ENCODE measurements at places on chromosomes 3 and 15.

- no peak for DNase-seq
These were observed 28.4 kb downstream of the TMEM40 start for GRCh38 chr3:12730506-12731242.

DNA sequence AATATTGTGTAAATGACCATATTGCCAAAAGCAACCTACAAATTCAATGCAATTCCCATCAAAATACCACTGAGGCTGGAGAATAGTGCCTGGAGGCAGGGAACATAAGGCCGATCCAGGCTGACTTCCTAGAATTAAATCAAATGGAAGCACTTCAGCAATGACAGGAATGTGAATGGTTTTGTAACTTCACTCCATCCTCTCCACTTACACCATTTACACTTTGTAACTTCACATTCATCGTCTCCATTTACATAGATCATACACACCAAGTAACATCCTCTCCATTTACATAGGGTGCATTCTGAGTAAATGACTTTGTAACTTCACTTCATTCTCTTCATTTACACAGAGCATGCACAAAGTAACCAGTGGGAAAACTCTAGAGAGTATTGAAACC, 11.6 kb downstream of the STRIT1 start:
- DNase-seq = no peak

- no peak for DNase-seq
These were observed 258.4 kb downstream of the XXYLT1 start for GRCh38 chr3:195012571-195012970.

DNA sequence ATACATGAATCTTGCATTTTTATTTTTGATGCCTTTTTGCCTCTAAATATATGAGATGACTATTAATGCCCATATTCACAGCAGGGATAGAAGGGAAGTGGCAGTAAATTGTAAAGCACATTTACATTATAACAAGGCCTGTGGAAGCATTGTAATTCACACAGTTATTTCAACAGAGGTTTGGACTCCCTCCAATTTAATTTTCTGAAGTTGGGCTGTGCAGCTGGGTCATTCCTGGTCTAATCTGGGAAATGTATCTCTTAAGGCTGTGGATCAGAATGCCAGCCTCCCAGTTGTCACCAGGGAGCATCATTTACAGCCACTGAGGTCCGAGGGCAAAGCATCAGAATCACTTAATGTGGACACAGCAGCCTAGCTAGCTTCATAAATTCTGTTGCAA, 434.5 kb downstream of the MFSD1 start:
- no peak for DNase-seq

GRCh38 chr3:130626049-130626448, 109.1 kb downstream of the COL6A6 start:
- no peak for DNase-seq

DNA sequence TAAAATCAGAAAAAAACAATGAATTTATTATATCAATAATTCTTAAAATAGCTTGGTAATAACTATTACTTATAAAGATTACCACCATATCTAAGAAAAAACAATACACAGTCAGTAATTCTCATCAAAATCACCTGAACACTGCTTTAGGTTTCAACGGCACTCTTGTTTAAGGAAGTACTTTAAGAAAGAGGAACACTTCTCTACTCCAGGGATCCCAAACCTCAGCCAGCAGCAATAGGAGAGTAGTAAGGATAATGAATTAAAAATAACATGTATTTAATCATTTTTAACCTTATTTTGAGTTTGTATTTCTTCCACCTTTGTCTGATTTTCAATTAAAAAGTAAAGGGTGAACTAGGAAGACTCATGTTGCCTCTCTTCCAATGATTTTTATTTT, 494.0 kb upstream of the NR2F2 start:
- no peak for DNase-seq

Measured in CD4-positive, alpha-beta T cell treated with Interferon gamma for 1 hour (primary cell).